Stimulated activated CD8-positive, alpha-beta memory T cell treated with anti-CD3 and anti-CD28 coated beads, Interleukin-15, amount 100 ng/mL, for 4 hours (primary cell): ENCODE measurements at places on chromosomes 3 and 15.

DNA sequence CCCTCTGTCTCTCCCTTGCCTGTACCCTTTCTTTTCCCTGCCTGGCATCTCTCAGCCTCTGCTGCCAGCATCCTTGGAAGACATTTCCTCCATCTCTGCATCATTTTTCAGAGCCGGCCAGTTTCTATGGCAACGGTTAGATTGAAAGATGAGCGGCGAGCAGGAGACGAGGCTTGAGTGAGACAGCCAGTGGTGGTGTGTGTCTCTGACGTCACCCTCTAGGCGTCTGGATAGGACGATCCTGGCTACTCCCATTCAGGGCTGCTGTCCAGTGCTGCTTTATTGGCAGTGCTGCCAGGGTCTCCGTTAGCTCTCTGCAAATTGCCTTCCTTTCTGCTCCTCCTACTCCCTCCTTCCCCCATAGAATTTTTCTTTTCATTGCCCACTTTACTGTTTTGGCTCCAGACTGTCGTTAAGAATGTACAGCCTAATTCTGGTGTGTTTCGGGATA lies 57.9 kb downstream of the TRAK1 start:
- no peak for DNase-seq

DNA sequence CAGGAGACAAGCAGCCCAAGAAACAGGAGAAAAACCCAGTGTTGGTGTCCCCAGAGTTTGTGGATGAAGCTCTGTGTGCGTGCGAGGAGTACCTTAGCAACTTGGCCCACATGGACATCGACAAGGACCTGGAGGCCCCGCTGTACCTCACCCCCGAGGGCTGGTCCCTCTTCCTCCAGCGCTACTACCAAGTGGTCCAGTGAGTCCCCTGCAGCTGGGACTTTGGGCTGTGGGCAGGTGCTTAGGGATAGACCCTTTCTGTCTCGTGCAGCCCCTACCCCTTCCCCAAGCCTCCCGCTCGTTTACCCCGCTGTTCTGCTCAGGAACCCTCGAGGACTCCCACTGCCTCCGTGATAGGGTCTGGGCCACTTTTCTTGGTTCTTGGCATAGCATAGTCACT lies 10.5 kb downstream of the TTLL3 start:
- no peak for DNase-seq

- DNase-seq: no peak
Observed at GRCh38 chr3:105965384-105965783, 96.6 kb upstream of the CBLB start.

DNA sequence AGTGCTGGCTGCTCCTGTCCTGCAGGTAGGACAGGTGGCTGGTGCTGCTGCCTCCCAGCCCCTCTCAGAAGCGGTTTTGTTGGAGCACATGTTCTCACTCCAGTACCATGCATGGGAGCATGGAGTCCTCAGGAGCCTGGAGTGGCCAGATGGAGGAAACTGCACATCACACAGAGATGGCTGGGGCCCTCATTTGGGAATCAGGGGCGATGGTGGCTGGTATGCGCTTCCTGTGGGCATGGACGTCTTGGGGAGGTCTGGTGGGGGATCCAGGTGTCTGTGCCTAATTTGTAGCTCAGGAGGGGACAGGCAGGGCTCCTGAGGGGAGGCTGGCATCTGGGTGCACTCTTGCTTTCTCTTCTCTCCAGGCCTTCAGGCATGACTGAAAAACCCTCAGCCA lies 168.2 kb downstream of the KLF13 start:
- no peak for DNase-seq

- DNase-seq: no peak
Observed at GRCh38 chr3:58120075-58120812, 90.5 kb downstream of the DNASE1L3 start.

DNA sequence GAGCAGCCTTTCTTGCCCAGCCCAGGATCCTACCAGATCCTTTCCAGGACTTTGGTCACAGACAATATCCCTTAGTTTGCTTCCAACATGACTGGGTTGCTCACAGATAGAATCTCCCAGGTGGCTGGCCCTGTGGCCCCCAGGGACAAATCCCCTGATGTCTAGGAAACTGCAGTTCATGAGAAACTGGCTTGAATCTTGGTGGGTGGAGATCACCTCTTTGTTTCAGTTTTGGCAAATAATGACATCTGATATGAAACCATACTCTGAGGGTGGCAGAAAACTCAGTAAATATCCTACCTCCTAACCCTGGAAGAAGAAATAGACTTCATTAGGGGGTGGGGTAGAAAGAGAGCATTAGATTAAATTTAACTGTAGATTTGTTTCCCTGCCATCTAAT lies 44.1 kb upstream of the PFN2 start:
- DNase-seq: no peak

DNA sequence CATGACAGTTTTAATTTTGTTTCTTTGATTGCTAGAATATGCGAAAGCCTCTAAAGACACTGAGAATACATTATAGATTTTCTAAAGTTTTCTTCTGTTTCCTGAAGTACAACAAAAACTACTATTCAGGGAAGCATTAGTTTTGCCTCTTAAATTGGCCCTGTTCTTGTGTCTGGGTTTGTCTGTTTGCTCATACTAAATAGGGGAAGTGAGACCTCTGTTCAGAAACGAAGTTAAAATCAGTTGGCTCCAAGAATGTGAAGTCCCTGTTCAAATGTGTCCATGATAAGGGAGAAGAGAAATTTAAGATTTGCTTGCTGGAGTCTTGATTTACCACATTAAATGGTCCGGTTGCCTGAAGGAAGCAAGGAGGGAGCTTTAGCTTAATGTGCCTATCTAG lies 327.3 kb upstream of the GBE1 start:
- DNase-seq: no peak

- DNase-seq: no peak
Observed at GRCh38 chr15:64017082-64017588, 29.1 kb downstream of the DAPK2 start.
